Suprapubic skin (tissue), 4 donors: ENCODE measurements at places on chromosomes 5 and 9.

DNA sequence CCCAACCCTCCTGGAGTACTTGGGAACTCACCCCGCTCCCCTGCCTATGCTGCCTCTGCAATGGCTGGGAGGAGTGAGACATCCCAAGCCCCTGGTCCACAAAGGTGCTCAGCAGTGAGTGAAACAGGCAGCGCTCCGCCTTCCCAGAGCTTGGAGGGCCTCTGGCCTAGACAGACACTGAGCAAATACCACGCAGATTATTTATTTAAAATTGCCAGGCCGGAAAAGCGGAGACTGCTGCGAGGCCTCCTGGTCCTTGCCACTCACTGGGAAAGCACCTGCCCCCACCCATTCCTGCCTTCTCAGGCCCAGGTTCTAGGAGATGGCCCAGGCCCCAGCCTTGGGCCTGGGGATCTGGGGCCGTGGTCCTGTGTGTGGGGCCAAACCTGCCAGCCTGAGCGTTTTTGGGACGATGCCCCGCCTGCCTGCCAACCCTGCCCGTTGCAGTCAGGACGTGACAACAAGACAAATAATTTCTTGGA, 17.4 kb downstream of the FGF18 start:
- DNase-seq: no peak

- no peak for DNase-seq
These were observed 933.4 kb upstream of the COX7C start for GRCh38 chr5:85684351-85684750.

GRCh38 chr5:168679515-168679920, 100.3 kb upstream of the PANK3 start:
- no peak for DNase-seq

- DNase-seq: no peak
These were observed 304.7 kb upstream of the NREP start for GRCh38 chr5:112061666-112062065.

GRCh38 chr5:66438696-66439095, 157.5 kb upstream of the MAST4 start:
- DNase-seq: no peak

DNA sequence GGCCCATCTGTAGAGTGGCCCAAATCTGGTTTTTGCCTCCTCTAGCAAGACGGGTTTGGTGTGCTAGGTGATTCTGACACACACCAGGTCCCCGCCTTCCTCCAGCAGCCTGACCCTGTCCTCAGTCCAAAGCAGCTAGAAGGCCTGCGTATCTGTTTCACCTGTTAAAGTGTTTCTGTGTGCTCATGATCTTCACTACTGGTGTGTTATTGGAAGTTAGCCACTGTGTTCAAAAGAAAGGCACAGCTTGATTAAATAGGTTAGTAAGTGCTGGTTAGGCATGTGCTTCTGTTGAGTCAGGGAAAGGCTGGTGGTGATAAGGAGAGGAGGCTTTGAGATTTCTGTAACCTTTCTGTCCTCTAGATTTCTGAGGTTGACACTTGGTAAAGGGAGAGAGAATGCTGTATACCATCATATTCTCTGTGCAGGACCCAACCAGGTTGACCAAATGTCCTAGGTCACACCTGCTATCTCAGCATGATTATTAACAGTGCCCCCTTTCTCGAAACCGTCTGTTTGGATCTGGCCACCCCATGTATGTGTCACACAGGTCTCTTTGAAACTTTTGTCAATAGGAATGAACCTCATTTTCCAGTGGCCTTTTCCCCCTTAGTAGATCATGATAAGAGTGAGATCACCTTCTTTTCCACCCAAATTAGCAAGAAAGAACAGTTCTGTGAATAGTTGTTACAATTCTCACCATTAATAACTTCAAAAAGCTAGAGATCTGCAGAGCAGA, 58.8 kb downstream of the ARHGAP26 start:
- no peak for DNase-seq

GRCh38 chr5:172351240-172351778, 67.7 kb upstream of the UBTD2 start:
- no peak for DNase-seq

DNA sequence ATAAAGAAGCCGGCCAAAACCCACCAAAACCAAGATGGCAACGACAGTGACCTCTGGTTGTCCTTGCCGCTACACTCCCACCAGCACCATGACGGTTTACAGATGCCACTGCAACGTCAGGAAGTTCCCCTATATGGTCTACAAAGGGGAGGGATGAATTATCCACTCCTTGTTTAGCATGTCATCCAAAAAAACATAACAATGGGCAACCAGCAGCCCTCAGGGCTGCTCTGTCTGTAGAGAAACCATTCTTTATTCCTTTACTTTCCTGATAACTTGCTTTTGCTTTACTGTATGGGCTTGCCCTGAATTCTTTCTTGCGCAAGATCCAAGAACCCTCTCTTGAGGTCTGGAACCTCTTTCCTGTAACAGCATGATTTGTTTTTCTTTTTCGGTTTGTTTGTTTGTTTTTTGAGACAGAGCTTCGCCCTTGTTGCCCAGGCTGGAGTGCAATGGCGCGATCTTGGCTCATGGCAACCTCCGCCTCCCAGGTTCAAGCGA, 2.0 kb upstream of the UAP1L1 start:
- no peak for DNase-seq

GRCh38 chr5:122790354-122791103, 15.6 kb downstream of the SNX2 start:
- no peak for DNase-seq

DNA sequence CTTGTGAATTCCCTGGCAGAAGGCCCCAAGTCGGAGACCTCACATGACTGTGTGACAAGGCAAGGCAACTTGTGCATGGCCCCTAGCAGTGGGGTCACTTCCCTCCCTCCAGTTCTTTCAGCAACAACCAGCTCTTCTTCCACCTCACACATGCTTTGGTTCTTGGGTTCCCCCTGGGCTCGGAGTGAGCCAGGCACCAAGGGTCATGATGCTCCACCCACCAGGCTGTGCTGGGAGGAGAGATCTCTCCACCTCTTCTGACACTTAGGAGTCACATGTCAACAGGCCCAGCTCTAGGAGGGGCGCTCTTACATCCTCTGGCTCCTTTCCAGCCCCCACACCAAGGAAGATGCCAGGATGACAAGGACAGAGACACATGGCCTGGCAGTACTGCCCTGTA, 56.7 kb downstream of the CDH6 start:
- DNase-seq: no peak

- no peak for DNase-seq
These were observed 15.0 kb upstream of the RPS14 start for GRCh38 chr5:150464554-150465012.

GRCh38 chr9:111599955-111600343, 502 bp upstream of the PTGR1 start:
- DNase-seq: no peak

DNA sequence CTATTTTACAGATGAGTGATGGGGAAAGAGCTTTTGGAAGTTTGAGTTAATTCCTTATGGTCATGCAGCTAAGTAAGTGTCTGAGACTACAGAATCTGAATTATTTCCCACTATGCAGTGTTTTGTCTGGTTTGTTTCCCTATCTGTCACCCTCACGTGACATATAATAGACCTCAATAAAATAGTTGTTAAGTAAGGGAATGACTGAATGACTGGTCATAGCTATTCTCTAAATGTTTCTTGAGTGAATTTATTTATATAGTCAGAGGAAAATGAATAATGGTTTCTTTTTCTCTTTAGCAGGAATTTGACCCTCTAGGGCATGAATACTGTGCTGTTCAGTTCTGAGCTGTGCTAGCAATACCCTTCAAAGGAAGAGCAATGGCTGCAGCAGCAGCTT, 10.3 kb downstream of the TRIM32 start:
- no peak for DNase-seq

DNA sequence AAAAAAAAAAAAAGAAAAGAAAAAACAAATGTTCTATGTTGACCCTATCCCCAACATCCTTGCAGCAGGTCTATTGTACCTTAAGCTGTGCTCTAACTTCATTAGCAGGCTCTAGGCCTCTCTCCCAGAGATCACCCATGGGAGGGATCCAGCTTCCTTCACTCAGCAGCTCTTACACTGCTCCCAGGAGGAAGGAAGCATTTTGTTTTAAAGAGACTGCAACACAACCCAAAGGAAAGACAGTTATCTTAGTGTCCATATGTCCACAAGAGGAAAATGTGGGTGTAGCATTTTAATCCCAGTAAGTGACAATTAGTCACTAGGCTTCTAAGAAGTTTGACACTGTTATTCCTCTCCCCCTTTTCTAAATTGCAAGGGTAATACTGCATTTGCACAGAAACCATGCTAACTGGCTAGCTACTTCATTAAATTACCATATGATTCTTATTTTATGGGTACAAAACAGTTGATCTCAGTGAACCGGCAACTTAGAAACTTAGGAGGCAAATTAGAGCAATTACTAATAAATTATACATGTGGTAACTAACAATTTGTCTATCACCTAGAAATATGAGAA, 58.8 kb downstream of the MARCHF3 start:
- no peak for DNase-seq

DNA sequence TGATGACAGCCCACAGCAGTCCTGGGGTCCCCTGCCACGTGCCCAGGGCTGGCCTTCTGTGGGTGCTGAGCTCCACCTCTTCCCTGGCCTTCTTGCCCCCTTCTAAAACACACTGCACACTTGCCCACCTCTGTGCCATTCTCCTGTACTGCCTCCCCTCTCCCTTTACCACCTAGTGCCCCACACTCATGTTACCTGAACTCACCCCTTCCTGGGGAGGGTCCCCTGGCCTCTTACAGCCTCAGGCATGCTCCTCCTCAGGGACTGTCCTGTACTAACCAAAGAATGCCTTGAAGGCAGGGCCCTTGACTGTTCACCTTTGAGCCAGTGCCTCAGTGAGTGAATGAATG, 60.3 kb downstream of the FGF18 start:
- DNase-seq: no peak
